ENCODE measurements at places on chromosomes 5 and 9.

GRCh38 chr5:59767681-59768151, 125.8 kb downstream of the PDE4D start:
- no peak for DNase-seq

- peak; percentile 59 for DNase-seq
Measured at GRCh38 chr5:122078116-122079110, at the start of gene LOX. TSS of gene LOX (minus strand) at chr5:122078259. CDS start at chr5:122077985, 274 bp downstream.

DNA sequence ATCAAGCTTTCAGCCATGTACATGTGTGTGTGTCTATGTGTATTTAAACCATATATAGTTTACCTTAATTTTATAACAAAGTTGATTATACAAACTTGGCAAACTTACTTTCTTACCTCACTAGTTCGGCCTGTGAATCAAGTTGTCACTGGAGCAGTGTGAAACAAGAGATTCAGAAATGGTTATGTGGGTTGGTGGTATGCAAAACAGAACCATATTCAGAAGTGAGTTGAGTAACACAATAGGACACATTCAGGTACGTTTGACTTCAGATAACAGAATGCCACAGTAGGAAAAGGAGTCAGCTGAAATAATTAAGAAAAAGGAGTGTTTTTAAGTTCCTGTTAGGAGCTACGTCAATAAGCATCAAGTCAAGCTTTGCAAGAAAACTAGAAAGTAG, 21.5 kb downstream of the XPA start:
- DNase-seq = no peak

GRCh38 chr9:88826771-88827181, 164.5 kb upstream of the S1PR3 start:
- no peak for DNase-seq

DNA sequence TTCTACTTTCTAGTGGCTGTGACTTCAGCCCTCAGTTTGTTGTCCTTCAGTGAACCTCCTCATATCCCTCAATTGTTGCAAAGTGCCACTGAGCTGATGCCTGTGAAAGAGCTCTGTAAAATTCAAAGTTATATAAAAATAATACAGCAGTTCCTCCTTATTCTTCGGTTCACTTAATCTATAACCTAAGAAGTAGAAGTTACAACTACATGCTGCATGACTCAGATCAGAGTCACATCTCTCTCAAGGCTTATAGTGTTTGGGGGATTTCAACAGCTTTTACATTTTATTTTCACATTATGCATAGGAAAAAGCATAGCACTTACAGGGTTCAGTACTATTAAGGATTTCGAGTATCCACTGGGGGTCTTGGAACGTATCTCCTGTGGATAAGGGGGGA, 25.1 kb upstream of the GCNT1 start:
- DNase-seq = no peak

- DNase-seq = no peak
Measured at GRCh38 chr5:139492700-139493192, 10.2 kb upstream of the STING1 start.
